ENCODE measurements at places on chromosomes 3 and 15.

DNA sequence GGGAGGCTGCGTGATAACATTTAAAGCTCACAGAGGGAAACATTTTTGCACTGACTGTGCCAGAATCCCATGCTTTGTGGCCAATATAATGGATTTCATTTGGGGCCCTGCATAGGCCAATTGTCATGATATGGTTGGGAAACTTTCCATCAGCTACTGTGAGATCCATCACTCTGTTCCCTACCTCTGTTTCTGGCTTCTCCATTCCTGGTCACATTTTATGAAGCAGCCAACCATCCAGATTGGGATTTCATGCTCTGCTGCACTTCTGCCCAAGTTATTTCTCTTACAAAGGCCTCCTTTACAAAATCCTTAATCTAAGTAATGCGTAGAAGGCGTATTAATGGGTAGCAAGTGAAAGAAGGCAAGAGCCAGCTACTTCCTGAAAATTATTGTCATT lies 221.1 kb downstream of the LRTM1 start:
- no peak for DNase-seq

- DNase-seq, result peak; percentile 23
These were observed 653 bp upstream of the MFSD1 start for GRCh38 chr3:158801201-158801600.

DNA sequence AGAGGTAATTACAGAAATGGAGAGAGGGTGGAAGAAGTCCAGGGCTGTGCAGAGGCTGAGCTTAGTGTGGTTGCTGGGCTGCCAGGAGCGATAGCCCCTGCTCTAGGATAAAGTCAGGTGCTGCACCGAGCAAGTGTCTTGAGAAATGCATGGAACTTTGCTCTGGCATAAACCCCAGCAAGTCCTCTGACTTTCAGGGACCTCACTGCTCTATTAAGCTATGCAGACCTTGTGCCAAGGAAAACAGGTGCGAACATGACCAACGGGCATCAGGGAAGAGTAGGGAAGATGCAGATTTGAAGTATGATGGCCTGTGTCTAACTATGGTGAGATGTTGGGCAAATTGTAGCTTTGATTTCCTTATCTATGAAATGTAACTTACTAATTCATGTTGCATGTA lies 416.8 kb downstream of the NR2F2 start:
- no peak for DNase-seq

DNA sequence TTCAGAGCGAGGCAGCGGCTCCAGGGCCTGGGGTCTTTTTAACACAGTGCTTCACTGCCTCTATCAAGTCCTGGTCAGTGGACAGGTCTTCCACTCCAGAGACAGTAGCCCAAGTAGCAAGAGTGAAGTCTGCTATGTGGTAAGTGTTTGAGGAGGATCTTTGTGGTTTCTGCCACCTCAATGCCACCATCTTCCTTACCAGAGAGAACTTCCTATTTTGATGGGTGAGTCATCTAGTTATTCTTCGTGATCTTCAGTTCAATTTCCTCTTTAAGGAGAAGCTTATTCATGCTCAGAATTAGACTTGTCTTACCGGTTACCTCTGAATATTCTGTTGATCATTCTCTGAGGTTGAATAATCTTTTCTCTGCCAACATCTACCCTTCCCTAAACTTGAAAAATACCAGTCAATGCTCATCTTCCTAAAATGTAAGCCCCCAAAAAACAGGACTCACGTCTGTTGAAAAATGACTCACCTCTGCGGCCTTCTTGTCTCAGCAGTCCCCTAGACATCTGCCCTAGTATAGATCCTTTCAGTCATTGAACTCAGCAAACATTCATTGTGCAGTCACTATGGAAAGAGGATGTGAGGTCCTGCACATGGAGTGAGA lies 32.2 kb upstream of the BCL6 start:
- peak; percentile 29 for DNase-seq

- no peak for DNase-seq
These were observed 13.3 kb downstream of the RAB27A start for GRCh38 chr15:55276324-55276723.

- DNase-seq, result no peak
These were observed 18.0 kb upstream of the HTR3E start for GRCh38 chr3:184078851-184079250.

- no peak for DNase-seq
These were observed 567.3 kb upstream of the ZNF717 start for GRCh38 chr3:76352511-76353284.

DNA sequence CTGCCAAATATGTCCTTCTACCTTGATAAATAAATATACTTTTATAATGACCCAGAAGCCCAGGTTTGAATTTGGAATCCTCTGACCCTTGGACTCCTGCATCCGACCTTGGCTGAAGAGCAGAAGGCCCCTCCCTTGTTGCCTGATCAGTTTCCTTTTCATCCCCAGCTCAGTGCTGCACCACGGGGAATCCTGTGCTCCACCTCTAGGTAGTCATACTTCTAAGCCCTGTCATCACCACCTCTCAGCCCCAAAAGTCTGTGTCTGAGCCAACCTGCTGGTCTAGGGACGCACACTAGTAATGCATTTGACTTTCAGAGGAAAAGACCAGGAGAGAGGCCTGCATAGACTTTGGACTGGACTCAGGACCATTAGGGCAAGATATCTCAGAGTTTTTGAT lies 310.6 kb downstream of the NLGN1 start:
- DNase-seq, result no peak

DNA sequence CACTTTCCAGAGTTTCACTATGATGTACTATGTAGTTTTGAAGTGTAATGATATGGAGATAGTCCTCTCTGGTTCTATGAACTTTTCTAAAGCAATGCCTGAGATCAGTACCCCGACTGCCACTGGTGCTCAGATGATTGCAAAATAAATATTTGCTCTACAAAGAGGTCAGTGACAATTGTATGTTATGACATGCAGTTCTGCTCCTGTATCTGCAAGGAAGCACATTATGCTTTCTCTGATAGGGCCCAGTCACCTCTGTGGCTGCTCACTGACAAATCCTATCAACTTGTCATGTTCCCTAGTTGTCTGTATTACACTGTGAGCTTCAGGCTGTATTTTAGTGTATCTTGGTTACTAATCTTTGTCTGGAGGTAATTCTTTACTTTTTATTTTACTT lies 362.6 kb downstream of the ROBO1 start:
- no peak for DNase-seq

- DNase-seq, result no peak
These were observed 1270.8 kb downstream of the ROBO1 start for GRCh38 chr3:78497021-78497420.

DNA sequence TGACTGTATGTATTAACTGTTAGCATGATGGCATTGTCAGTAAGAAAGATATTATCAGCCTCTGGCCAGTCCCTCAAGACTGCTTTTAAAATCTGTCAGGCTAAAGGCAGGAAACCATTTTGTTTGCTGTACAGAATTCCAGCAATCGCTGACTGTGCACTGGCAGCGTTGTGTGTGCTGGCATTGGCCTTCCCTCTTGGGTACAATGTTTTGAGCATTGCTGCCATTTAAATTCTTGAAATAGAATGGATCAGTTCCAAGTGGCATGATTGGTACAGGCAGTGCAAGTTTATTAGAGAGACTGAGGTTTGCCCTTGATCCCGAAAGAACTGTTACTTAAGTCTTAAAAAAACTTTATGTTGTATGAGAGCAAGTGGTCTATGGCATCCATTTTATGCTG lies 788.7 kb downstream of the OTOL1 start:
- no peak for DNase-seq

DNA sequence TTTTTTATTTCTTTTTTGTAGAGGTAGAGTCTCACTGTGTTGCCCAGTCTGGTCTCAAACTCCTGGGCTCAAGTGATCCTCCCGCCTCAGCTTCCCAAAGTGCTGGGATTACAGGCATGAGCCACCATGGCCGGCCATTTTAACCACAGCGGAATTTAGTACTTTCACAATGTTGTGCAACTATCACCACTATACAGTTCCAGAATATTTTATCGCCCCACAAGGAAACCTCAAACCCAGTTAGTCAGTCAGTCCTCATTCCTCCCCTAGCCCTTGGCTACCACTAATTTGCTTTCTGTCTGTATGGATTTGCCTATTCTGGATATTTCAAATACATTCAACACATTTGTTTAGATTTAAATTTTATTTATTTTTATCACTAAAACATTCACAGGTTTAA lies 15.5 kb upstream of the HOMER2 start:
- peak; percentile 73 for DNase-seq

DNA sequence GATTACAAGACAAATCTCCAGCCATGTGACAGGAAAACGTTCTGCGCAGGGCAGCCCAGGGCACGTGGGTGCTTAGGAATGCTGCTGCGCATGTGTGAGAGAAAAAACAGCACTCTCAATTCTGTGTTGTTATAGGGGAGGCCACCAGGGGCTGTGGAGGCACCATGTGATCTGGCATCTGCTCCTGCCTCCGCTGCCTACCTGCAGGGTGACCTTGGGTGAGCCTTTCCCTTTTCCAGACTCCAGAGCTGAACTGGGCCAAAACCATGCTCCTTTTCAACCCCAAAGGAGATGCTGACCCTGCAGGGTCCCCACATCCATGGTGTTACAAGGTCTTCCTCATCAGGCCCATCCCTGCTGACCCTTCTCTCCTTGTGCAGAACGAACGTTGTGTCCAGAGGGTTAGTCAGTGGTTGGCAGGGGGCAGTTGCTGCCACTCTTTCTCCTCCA lies 81.5 kb upstream of the RASGRF1 start:
- DNase-seq, result no peak

GRCh38 chr3:142663865-142664264 lies 60.0 kb upstream of the TRPC1 start:
- DNase-seq, result no peak

GRCh38 chr3:190070622-190071347 lies 49.9 kb downstream of the P3H2 start:
- DNase-seq, result peak; percentile 72

All from fibroblast of skin of right quadriceps (primary cell).